ENCODE measurements at places on chromosomes 7 and 10.

DNA sequence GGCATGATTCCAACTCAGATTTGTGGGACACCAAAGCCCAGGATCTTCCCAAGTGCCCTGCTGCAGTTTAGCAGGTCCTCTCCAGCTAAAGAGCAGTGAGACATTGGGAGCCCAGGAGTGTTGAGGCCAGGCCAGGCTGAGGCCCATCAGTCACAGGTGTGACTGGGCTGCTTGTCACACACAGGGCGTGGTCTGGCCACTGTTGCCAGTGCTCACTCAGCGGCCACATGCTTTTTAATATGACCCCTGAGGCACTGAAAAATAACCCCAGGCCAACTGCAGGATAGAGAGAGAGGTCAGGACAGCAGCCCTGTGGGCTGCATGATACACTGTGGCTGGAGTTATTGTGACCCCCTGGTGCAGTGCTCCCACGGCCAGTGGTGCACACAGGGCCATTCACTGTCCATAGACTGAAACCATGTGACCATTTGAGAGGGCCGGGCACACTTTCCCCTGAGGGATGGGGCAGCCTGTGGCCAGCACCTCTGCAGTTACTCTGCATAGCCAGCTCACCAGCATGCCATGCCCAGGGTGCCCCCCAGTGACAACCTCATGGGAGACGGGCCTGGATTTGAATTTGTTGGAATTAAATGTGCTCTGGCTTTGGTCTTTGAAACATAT is 4.2 kb downstream of the GDF2 start:
- DNase-seq: no peak

DNA sequence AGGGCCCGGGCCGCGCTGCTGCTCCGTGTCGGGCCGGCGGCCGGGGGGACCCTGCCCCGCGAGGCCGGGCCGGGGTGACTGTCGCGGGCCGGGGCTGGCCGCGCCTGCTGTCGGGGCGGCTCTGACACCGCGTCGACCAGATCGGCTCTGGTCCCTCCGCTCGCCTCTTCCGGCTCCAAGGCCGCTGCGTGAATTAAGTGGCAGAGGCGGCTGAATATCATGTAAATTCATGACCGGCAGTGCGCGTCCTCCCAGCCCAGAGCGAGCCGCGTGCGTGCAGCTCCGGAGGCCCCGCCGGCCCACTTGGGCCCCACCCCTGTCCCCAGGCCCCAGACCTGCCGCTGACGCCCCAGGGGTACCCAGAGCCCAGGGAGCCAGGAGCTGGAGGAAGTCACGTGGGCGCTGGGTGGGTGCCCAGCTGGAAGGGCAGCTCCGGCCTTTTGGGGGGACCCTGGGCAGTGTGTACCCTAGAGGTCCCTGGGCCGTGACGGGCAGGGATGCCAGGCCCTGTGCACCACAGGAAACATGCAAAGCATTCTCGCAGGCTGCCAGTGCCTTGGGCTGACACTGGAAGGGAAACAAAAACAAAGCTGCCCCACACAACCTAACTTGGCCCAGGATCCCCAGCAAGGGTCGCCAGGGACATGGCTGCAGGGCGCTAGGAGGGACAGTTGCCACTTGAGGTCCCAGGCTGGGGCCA is 584.0 kb upstream of the MKI67 start:
- DNase-seq: no peak

- no peak for DNase-seq
Observed at GRCh38 chr7:12930534-12930933, 243.1 kb downstream of the ARL4A start.

DNA sequence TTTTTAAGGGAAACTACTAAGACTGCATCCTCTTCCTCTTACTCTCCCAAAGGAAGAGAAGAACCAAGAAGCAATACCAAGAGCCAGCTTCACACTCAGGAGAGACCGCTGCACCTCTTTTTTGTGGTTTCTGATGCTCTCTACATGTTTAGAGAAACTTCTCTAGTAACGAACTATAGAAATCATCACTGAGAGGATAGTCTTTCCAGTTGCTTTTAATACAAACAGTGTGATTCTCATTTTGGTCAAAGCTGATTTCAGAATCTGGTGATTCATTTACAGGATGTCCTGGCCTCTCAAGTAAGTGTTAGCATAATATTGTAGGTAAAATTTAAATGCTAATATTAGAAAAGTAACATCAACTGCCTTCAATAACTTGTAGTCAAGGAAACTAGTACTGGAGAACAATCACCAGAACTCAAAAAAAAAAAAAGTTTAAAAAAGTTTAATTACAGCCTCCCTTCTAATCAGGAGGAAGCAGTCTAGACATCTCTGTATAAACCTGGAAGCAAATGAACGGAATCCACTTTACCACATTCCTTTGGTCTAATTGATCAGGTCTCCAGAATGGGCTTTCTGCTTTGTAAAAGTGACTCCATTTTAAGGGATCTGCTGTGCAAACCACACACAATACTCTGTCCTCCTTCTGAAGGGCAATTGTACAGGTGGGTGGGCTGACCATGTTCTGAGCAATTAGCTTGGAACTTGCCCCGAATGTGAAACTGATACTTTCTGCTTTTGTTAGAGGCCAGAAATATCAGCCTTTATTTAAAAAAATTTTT is 3.0 kb downstream of the LAMB1 start:
- DNase-seq: no peak

- DNase-seq: no peak
Observed at GRCh38 chr10:111297351-111297848, 220.6 kb downstream of the ADRA2A start.

- no peak for DNase-seq
Observed at GRCh38 chr10:71846816-71847215, 4.2 kb downstream of the PSAP start.

- DNase-seq: no peak
Observed at GRCh38 chr10:130338636-130339024, 202.4 kb downstream of the GLRX3 start.

DNA sequence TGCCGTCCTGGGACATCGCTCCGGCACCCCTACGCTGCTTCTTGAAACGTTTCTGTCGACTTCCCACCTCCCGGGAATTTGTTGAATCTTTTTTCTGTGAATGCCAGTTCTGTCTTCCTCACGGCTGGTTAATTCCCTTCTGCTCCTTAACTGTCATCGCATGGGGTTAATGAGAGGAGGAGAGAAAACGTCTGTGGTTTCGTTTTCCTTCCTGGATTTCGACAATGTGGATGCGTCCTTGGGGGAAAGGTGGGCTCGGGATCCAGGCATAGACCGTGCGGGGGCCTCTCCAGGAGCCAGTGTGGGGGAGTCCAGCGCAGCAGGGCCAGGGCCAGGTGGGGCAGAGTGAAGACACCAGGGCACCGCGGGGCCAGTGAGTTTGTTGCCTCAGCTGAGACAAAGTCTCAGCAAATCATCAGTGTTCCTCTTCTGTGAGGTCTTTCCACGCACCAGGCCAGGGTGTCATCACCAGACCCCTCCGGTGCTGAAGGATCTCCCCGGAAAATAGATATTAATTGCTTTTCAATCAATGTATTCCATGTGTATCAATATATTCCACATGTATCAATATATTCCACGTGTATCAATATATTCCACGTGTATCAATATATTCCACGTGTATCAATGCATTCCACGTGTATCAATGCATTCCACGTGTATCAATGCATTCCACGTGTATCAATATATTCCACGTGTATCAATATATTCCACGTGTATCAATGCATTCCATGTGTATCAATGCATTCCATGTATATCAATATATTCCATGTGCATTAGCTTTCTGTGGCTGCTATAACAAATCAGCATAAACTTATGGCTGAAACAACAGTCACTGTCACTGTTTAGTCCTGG is 33.7 kb upstream of the CFAP46 start:
- no peak for DNase-seq

GRCh38 chr7:158497627-158498026 is 90.0 kb downstream of the PTPRN2 start:
- no peak for DNase-seq

GRCh38 chr10:6455592-6455991 is 124.5 kb downstream of the PRKCQ start:
- DNase-seq: no peak

DNA sequence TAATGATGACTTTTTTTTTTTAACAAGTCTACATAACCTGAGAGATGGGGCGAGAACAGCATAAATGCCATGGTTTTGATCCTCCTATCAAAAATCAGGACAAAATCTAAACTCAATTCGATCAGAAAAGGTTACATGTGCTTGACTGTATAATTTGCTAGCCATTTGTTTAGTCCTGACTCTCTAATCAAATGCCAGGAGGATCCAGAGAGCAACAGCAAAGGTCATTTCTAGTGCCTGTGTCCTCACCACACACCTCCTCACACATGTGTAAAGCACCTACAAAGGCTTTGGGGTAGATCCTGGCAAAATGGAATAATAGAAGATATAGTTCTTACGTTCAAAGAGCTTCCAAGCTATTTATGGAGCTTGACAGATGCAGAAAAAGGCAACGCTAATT is 11.0 kb upstream of the FAS start:
- DNase-seq: no peak

- no peak for DNase-seq
Observed at GRCh38 chr7:93117327-93117726, 452 bp downstream of the SAMD9 start.

Measured in stimulated activated CD4-positive, alpha-beta T cell treated with anti-CD3 and anti-CD28 coated beads, Interleukin-2, amount 100 ng/mL, for 4 hours (primary cell).